ENCODE measurements at places on chromosomes 7 and 10. TPM values are rescaled to one million over a fixed set of nuclear protein-coding genes. Genes with fewer than 3 reads are reported as not detected.

- no peak overlapping the region for H3K27ac ChIP-seq
- no peaks in the 10 kb centered on the region for H3K4me1 ChIP-seq
- DNase-seq = no peak
- H3K4me3 ChIP-seq = no peak overlapping the region
- H3K27me3 ChIP-seq = no peaks in the 10 kb centered on the region
These were observed 372.9 kb downstream of the DNAJB6 start for GRCh38 chr7:157709531-157710251.

The NEURL1 gene
- polyA plus RNA-seq = 3.3 TPM

- peaks cover 48% of the 10 kb centered on the region for H3K4me1 ChIP-seq
- no peaks in the 10 kb centered on the region for H3K36me3 ChIP-seq
- no peaks in the 10 kb centered on the region for H3K27me3 ChIP-seq
- DNase-seq = no peak
- no peak overlapping the region for H3K4me3 ChIP-seq
These were observed 92.3 kb downstream of the PRLHR start for GRCh38 chr10:118503192-118503591.

DNA sequence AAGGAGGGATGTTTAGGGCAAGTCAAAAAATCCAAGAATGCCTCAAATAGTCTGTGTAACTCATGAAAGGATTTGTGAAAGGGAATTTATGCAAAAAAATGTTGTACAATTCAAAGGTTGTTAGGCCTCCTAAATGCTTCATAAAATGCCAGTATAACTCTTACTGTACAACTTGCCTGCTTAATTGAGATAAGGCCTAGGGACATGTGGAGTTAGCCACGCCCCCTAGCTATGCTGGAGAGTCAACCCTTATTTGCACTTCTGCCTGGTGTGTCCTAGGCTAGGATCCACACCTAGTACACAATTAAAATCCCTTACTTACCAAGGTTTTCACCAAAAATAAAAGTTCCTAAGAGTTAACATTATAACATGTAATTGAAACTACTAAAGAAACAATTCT, 77.2 kb downstream of the ZNF680 start:
- no peaks in the 10 kb centered on the region for H3K27me3 ChIP-seq
- H3K4me3 ChIP-seq = no peak overlapping the region
- no peak for DNase-seq
- H3K4me1 ChIP-seq = no peaks in the 10 kb centered on the region
- H3K27ac ChIP-seq = no peak overlapping the region
- no peaks in the 10 kb centered on the region for H3K36me3 ChIP-seq

DNA sequence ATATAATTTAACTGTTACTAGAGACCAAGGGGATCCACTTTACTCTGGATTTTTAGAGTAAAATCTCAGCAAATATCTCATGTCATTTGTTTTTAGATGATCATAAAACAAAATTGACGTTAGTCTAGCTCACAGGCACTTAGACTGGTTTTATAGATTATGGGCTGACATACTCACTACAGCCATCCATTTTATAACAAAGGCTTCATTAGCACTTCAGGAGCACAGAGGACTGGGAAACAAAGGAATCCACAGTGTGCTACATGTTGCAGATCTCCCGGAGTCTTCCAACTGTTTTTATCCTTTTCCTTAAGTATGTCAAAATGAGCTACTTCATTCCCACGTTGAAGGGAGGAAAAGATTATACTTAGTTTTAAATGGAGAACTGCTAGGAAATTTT, 15.9 kb upstream of the SCRN1 start:
- DNase-seq = no peak
- no peak overlapping the region for H3K27ac ChIP-seq

- H3K36me3 ChIP-seq = no peaks in the 10 kb centered on the region
- H3K4me1 ChIP-seq = peaks cover 8% of the 10 kb centered on the region
- no peaks in the 10 kb centered on the region for H3K27me3 ChIP-seq
- no peak overlapping the region for H3K27ac ChIP-seq
- DNase-seq = no peak
These were observed 45.6 kb downstream of the PDGFA start for GRCh38 chr7:473870-474604.

GRCh38 chr10:113319479-113319878, 233.4 kb upstream of the HABP2 start:
- peak overlapping the region; percentile 83 for H3K27ac ChIP-seq
- no peaks in the 10 kb centered on the region for H3K36me3 ChIP-seq
- H3K4me3 ChIP-seq = no peak overlapping the region

GRCh38 chr7:100095289-100095688, 5.9 kb downstream of the MCM7 start:
- H3K36me3 ChIP-seq = peaks cover 87% of the 10 kb centered on the region
- peaks cover 10% of the 10 kb centered on the region for H3K4me1 ChIP-seq
- H3K4me3 ChIP-seq = no peak overlapping the region
- H3K27ac ChIP-seq = no peak overlapping the region
- no peaks in the 10 kb centered on the region for H3K27me3 ChIP-seq
